Urothelium cell line (cell line): ENCODE measurements at places on chromosomes 2 and 18.

DNA sequence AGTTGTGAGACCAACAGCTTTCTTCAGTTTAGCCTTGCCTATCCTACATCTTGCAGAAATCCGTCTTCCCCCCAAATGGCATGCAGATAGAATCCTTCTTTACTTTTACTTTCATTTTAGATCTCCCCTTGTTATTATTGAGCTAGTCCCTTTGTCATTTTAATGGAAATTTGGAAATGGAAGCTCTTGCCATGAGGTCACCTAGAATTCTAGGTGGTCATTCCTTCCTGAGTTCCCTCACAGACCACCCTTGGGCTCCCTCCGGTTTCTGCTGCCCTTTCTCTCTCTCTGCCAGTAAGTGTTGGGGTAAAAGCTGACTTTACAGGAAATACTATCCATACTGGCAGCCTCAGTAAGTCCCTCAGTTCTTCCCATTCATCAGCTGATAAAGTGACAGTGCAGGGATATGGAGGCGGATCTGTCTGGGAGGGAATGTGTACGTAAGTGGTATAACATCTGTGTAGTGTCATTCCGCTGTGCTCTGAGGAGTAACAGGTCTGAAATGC lies 30.2 kb downstream of the ARHGAP25 start:
- DNase-seq: no peak

DNA sequence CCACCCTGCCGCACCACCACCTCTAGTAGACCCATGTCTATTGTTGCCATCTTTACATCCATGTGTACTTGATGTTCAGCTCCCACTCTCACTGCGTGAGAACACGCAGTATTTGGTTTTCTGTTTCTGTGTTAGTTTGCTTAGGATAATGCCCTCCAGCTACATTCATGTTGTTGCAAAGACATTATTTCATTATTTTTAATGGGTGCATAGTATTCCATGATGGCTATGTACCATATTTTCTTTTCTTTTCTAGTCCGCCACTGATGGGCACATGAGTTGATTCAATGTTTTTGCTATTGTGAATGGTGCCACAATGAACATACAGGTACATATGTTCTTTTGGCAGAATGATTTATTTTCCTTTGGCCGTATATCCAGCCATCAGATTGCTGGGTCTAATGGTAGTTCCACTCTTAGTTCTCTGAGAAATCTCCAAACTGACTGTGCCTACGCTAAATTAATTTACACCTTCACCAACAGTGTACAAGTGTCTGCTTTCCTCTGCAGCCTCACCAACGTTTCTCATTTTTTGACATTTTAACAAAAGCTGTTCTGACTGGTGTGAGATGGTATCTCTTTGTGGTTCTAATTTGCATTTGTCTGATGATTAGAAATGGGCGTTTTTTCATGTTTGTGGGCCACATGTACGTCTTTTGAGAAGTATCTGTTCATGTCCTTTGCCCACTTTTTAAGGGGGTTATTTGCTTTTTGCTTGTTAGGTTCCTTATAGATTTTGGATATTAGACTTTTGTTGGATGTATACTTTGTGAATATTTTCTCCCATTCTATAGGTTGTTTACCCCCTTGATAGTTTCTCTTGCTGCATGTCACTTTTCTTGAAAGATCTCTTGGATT lies 10.5 kb upstream of the ZNF513 start:
- no peak for DNase-seq

DNA sequence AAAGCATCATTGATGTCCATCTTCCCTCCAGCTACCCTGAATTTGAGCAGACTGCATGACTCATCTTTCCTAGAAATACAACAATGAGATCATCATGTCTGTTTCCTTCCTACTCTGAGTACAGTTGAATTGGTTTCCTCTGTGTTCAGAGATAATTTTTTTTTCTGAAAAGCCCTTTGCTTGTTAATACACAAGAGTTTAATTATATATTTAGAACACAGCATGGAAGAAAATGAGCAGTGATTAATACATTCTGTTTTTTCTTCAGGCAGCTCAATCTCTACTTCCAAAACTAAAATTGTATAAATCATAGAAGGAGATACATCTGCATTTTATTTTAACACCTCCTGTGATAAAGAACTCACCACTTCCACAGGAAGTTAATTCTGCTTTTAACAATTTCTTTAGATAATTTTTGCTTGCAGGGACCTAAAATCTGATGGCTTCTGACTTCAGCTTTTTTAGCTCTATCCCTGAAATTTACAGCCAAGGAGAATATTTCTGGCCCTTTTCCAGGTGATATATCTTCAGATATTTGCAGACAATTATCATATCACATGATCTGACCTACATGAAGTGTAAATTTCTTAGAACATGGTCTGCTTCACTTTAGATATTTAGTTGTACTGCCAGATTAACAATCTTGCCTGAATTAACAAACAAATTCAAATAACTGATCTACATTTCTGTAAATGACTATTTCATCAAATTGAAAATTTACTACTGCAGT lies 249.0 kb downstream of the TRIB2 start:
- peak; percentile 67 for DNase-seq

- DNase-seq: no peak
These were observed 42.0 kb downstream of the MAPRE2 start for GRCh38 chr18:35083174-35083712.

DNA sequence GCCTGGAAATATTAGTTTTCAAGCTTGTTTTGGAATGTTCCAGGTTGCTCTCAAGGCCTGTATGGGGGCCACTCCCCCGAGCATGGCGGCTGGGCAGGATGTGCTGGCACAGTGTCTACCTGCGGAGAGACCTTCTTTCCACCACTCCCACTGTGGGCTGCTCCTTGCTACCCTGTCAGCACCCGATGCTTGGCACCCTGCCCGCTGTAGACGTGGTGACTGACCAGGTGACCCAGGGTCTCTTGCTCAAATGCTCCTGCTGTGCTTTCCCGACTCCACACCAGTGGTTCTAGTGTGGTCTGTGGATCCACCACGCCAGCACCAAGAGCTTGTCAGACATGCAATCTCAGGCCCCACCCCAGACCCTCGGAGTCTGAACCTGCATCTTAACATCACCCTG lies 213.3 kb downstream of the SH3BP4 start:
- no peak for DNase-seq

DNA sequence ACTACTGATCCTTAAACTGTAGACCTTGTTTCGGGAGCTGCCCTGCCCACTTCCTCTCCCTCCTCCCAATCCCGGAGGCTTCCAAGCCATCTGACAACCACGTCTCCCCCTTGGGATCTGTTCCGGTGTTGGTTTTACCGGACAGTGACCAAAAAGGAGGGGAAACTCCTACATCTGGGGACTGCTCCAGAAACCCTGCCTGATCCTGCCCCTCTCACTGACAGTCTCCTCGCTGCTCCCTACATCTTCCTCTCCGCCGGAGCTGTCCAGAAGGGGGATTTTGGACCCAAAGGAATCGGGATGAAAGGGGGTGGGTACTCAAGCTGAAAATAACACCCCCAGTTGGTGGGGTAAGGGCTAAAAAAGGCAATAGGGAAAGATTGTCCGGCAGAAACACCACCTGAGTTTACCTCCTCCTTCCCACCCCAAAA lies 1.5 kb downstream of the INO80D start:
- peak; percentile 66 for DNase-seq

DNA sequence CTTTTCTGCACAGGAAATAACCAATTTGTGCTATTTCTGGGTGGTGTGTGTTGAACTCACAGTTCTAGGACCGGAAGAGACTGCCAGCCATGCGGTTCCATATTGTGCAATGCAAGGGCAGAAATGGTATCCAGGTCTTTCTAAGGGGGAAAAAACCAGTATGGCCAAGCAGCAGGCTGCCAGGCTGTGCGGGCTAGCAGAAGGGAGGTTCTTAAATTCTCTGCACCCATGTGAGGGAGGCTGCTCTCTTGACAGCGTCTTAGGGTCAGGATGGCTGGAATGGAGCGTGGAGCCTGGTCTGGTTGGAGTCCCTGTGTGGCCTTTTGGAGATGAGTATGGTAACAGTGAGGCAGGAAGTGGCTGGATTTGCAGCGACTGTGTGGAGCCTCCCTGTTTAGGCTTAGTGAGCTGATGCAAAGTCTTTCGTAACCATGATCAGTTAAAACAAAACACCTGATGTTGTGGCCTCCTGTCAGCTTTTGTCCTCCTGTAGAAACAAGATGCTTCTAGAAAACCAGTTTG lies 52.6 kb downstream of the NCK2 start:
- no peak for DNase-seq

DNA sequence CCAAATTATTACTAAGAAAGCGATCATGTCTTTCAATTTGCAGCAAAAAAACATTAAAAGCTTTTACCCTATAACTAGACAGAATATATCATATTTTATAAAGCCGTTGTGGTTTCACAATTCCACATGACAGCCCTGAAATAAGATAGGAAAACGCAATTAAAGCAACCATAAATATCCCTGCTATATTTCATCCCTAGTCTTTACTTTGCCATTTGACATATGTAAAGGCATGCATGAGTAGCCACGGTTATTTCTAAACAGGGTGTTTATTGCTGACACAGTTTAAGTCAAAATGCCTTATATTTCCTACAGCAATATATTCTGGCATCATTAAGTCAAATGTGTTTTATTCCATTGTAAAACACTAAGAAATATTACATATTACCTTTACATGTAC lies 239.9 kb downstream of the DSEL start:
- DNase-seq: no peak

- DNase-seq: no peak
These were observed 396.2 kb downstream of the ZNF516 start for GRCh38 chr18:76098674-76099411.

GRCh38 chr2:60046529-60046928 lies 506.9 kb downstream of the BCL11A start:
- no peak for DNase-seq

DNA sequence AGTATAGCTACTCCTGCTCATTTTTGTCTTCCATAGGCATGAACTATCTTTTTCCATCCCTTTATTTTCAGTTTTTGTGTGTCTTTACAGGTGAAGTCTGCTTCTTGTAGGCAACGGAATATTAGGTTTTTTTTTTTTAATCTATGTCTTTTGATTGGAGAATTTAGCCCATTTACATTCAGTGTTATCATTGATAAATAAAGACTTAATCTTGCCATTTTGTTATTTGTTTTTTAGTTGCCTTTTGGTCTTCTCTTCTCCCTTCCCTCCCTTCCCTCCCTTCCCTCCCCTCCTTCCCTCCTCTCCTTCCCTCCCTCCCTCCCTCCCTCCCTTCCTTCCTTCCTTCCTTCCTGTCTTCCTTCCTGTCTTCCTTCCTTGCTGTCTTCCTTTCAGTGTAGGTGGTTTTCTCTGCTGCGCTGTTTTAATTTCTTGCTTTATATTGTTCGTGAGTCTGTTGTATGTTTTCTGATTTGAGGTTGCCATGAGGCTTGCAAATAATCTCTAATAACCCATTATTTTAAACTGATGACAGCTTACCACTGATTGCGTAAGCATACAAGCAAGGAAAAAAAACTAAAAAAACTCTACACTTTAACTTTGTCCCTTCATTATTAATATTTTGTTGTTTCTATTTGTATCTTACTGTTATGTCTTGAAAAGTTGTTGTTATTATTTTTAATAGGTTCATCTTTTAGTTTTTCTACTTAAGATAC lies 353.8 kb downstream of the PARD3B start:
- DNase-seq: no peak

GRCh38 chr18:79465392-79465991 lies 69.8 kb downstream of the NFATC1 start:
- no peak for DNase-seq

DNA sequence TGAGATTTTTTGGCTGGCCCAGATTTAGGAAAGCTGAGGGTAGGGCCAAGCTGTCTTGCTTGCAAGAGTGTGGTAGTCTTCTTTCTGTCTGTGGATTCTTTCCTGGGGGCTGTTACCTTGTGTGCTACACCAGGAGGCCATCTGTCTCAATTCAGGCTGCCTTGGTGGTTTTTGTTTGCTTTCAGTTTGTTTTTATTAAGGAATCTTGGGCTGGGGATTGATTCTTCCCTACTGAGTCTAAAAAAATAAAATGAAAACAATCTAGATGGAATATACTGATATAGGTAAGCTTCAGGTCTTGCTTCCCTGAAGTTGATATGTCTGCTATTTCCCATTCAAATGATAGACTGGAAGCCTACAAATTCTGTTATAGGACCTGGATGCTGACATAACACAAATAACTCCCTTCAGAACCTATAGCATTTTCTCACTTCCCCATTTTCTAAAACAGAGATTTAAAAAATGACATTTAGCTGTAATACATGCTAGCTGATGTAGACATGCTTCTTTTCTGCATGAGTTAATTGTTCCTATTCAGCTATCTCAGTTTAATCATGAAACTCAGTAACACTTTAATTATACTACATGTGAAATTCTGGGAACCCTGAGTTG lies 5.3 kb downstream of the LHCGR start:
- no peak for DNase-seq
